Activated CD4-positive, alpha-beta T cell treated with anti-CD3 and anti-CD28 coated beads, Interleukin-2, amount 10 ng/mL, durations not matched to agents 7 days and 5 days (primary cell): ENCODE measurements at places on chromosomes 13 and 19.
A peak's percentile ranks its signal among the peaks of the same experiment; 100 is the strongest.

DNA sequence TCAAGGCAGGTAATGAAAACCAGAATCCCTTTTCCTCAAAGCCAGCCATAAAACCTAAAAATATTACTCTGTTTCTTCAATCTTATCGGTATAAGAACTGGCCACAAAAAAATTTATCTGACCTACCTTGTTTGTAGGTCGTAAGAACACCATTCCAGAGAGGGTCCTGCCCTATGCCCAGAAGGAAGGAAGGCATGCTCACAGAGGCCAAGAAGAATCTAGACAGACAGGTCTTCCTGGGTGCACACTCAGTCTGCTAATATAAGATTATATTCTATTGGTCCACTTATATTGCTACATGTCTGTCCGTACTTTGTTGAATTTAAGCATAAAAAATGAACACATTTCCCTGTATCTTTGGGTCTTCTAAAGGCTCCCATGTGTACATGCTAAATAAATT, 2136.1 kb upstream of the PCDH20 start:
- H3K27me3 ChIP-seq, result no peaks in the 10 kb centered on the region
- no peaks in the 10 kb centered on the region for H3K4me1 ChIP-seq
- H3K27ac ChIP-seq, result no peak overlapping the region
- H3K4me3 ChIP-seq, result no peak overlapping the region
- no peaks in the 10 kb centered on the region for H3K36me3 ChIP-seq

DNA sequence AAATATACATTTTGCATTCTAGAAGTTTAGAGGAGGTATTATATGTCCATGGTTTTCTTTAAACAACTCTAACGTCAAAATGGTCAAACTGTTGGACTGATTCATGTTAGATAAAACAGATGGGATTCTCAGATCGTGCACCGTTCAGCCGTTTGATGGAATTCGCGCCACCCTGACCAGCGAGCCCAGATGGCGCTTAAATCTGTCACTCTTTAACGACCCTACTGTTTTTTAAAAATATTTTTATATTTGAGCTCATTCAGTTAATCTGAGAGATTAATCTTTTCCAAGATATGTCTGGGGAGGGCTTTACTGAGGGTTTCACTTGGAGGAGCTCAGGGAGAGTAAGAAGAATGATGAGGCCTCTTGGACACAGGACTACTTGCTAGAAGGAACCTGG, 164.4 kb downstream of the TM9SF2 start:
- H3K27me3 ChIP-seq, result peaks cover 8% of the 10 kb centered on the region
- H3K36me3 ChIP-seq, result no peaks in the 10 kb centered on the region
- no peaks in the 10 kb centered on the region for H3K4me1 ChIP-seq
- H3K27ac ChIP-seq, result no peak overlapping the region

DNA sequence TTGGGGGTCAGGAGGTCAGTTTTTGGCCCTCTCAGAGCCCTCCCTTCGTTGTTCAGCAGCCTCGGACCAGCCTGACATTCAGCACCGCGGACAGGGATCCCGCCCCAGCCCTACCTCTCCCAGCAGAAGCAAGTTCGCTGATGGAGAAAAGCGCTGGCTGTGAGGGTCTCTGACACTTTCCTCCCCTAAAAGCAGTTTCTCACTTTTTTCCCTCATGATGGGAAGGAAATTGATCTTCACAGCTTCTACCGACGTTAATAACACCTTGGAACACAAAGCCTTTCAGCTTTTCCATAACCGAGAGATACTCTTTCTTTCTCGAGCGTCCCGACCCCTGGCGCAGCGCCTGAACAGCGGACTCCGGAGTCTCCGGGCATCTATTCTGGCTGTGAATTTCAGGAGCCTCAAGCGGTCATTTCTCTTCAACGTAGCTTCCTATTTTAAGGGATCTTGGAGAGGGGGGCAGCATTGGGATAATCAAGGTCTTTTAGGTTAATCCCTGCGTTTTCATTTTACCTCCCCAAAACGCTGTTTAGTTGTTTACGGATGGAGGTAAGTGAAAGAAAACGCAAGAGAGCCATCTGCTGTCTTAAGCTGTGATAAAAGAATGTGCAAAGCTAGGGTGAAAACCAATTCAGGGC, 467.2 kb downstream of the ITGBL1 start:
- peaks cover 51% of the 10 kb centered on the region for H3K27me3 ChIP-seq
- H3K4me1 ChIP-seq, result no peaks in the 10 kb centered on the region
- no peaks in the 10 kb centered on the region for H3K36me3 ChIP-seq
- no peak overlapping the region for H3K27ac ChIP-seq
- no peak overlapping the region for H3K4me3 ChIP-seq

GRCh38 chr13:96958286-96958891, 35.9 kb downstream of the OXGR1 start:
- DNase-seq, result peak; percentile 10
- H3K27ac ChIP-seq, result no peak overlapping the region
- no peak overlapping the region for H3K4me3 ChIP-seq
- no peaks in the 10 kb centered on the region for H3K36me3 ChIP-seq
- H3K4me1 ChIP-seq, result no peaks in the 10 kb centered on the region

- H3K4me1 ChIP-seq, result peaks cover 46% of the 10 kb centered on the region
- no peak within 1 kb of the TSS for H3K27ac ChIP-seq
- no peaks in the 10 kb centered on the region for H3K27me3 ChIP-seq
- H3K4me3 ChIP-seq, result no peak within 1 kb of the TSS
Observed at GRCh38 chr13:98977568-98978265, at the start of gene DOCK9. TSS of gene DOCK9 (minus strand) at chr13:98978064. CDS start at chr13:98977909, 155 bp downstream.

DNA sequence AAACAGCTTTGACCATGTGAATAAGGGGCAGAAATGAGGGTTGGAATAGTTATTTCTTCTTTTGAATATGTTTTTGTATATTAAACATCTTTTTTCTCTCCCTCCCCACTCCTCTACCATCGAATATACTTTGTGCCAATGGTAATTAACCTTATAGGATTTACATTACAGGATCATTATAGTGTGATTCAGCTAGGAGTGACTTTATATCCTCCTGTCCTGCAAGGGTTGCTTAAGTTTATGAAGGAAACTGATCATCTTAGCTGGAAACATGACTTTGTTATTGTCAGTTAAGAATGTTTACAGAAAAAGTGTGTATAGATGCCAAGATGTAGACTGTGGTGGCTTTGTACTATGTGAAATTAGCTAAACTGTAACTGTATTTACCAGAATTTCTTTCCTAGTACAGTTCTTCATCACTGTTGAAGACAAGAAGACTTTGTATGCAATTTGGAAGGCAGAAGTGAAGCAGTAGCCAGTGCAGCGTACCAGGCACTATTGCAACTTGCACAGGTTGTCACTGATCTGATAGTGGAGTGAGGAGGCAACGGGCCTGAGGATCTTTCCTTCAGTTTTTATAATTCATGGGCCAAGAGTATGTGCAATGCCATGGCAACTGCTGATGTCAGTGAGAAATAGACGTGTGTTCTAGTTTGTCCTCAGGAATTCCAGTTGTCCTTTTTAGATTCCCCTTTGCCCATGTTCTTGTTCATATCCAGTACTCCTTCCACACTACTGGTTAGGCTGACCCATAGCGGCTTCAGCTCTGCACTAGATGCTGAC, 8.2 kb upstream of the PAN3 start:
- H3K27ac ChIP-seq, result no peak overlapping the region
- H3K27me3 ChIP-seq, result peaks cover 8% of the 10 kb centered on the region
- H3K36me3 ChIP-seq, result no peaks in the 10 kb centered on the region
- no peak for DNase-seq
- no peak overlapping the region for H3K4me3 ChIP-seq

DNA sequence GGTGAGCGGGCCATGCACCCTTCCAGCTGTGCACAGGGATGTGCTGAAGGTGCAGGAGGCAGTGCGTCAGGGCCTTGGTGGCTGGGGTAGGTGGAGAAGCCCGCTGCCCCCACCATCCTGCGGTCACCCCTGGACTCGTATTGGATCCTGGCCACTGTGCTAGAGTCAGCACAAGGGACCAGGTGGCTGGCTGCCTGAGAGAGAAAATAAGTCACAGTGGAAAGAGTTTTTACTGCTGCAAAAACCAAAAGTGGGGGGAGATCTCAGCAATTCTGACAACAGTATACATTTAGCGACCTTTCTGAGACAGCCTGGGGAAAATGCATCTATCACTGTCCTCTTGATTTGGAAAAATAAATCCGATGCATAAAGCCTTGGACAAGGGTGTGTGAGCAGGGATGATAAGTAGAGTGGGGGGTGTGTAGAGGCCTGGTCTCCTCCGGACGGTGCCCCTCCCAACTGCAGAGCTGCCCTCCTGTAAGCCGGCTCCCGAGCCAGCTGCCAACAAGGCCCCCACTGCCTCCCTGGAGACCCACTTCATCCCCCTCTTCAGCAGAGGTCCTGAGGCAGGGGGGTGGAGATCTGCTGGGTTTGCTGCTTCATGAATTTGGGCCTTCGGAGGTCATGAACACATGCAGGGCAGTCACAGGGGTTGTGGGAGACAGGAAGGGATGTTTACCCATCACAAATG, 84.2 kb downstream of the SLC7A1 start:
- H3K36me3 ChIP-seq, result peaks cover 25% of the 10 kb centered on the region
- no peak overlapping the region for H3K4me3 ChIP-seq
- H3K4me1 ChIP-seq, result peaks cover 6% of the 10 kb centered on the region
- no peak for DNase-seq
- H3K27me3 ChIP-seq, result no peaks in the 10 kb centered on the region

DNA sequence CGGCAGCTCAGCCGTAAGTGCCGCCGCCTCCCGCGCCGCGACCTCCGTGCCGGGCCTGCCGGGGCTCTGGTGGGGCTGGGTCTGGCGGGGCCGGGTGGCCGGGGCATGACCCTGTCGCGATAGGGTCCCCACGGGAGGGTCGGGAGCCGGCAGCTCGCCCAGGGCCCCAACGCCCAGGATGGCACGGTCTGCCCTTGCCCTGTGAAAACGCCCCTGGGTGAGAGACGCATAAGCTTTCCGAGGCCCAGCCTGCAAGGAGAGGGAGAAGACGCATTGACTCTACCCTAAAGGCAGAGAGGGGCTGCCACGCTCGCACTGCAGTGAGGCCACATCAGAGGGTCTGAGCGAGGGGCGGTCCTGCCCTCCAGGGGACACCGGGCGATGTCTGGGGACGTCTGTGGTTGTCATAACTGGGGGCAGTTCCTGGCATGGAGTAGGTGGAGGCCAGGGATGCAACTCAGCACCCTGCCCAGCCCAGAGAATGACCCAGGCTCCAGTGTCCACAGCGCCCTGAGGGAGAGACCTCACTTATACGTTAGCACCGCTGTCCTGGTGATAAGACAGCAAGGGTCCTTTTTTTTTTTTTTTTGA, 539 bp downstream of the ZNF554 start:
- DNase-seq, result peak; percentile 14
- no peaks in the 10 kb centered on the region for H3K27me3 ChIP-seq
- H3K4me1 ChIP-seq, result peaks cover 8% of the 10 kb centered on the region
- H3K36me3 ChIP-seq, result peaks cover 9% of the 10 kb centered on the region
- peak overlapping the region; percentile 79 for H3K27ac ChIP-seq

DNA sequence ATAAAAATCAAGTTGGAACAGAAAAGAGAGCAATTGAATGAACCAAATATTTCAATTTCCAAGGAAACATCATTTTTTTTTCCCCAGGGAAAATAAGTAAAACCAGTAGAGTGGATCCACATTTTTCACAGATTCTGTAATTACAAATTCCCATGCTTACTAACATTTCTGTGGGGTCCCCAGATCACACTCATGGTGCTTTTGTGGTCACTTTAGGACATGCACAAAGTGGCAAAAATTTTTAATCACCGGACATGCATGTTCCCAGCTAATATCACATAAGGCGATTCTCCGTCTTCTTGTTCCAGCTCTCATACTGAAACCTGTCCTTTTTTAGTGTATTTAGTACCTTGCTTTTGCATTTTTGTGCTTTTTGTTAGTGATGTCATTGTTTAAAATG, 748.2 kb upstream of the SLITRK1 start:
- H3K4me3 ChIP-seq, result no peak overlapping the region
- H3K36me3 ChIP-seq, result no peaks in the 10 kb centered on the region
- H3K4me1 ChIP-seq, result no peaks in the 10 kb centered on the region
- no peaks in the 10 kb centered on the region for H3K27me3 ChIP-seq

- peak overlapping the region; percentile 98 for H3K27ac ChIP-seq
- peaks cover 32% of the 10 kb centered on the region for H3K4me1 ChIP-seq
- DNase-seq, result peak; percentile 78
- H3K36me3 ChIP-seq, result peaks cover 3% of the 10 kb centered on the region
Observed at GRCh38 chr19:12913851-12914690, 5.0 kb downstream of the SYCE2 start.

GRCh38 chr13:110242615-110243014, 64.3 kb downstream of the COL4A1 start:
- H3K4me3 ChIP-seq, result no peak overlapping the region
- DNase-seq, result no peak
- H3K4me1 ChIP-seq, result no peaks in the 10 kb centered on the region
- no peaks in the 10 kb centered on the region for H3K36me3 ChIP-seq
- H3K27me3 ChIP-seq, result peaks cover 13% of the 10 kb centered on the region

DNA sequence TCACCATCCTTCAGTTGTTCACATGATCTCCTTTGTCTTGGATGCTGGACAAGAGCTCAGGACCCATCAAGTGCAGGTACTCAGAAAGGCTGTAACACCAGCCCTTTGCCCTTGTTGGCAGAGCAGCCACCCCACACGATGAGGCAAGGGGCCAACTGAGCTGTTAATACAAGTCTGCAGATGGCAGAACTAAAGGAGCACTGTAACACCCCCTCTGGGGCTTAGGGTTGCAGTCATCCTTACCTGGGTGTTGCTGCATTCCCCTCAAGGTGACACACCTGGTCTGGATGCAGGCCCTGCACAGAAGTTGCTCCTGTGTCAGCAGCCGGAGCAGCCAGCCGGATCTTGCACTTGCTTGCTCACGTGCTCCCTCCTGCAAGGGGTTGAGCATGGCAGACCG, 52.0 kb downstream of the STARD13 start:
- H3K4me1 ChIP-seq, result peaks cover 9% of the 10 kb centered on the region
- DNase-seq, result no peak
- H3K4me3 ChIP-seq, result no peak overlapping the region
- no peaks in the 10 kb centered on the region for H3K36me3 ChIP-seq

DNA sequence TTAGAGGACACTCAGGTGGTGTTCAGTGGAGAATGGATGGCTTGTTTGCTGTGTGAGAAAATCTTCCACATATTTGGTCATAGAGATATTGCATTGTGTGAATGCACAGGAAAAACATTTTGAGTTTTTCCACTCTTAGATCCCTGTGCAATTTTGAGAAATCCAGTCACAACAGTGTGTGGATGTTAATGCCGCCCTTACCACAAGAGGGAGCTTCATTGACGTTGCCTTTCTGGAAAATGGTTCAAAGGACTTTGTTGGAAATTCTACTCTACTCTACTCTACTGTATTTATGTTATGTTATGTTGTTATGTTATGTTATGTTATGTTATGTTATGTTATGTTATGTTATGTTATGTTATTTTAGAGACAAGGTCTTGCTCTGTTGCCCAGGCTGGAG, 13.4 kb downstream of the ZNF20 start:
- no peak overlapping the region for H3K4me3 ChIP-seq
- H3K27ac ChIP-seq, result no peak overlapping the region
- H3K4me1 ChIP-seq, result no peaks in the 10 kb centered on the region

DNA sequence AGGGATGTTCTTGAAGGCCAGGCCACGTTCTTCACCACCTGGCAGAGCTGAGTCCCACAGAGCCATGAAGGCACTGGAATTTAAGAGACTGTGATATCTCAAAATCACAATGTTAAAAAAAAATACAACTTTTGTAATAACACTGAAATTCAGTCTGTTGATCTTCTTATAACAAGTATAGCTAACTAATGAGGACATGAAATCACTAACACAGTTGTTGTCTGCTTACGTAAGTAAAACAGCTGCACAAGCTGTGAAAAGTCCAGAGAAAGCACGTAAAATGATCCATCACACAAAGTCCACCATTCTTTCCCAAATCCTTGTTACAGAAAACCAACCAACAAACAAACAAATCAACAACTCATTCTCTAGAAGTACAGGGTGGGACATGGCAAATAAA, 32.9 kb downstream of the FLT3 start:
- H3K27me3 ChIP-seq, result peaks cover 5% of the 10 kb centered on the region
- DNase-seq, result no peak
- H3K36me3 ChIP-seq, result no peaks in the 10 kb centered on the region
- H3K4me1 ChIP-seq, result peaks cover 3% of the 10 kb centered on the region
- H3K4me3 ChIP-seq, result no peak overlapping the region
- H3K27ac ChIP-seq, result no peak overlapping the region
